CD4-positive, alpha-beta T cell treated with Interleukin-12 subunit alpha and Interleukin-12 subunit beta, for 1 hour (primary cell): ENCODE measurements at places on chromosomes 4 and X.

DNA sequence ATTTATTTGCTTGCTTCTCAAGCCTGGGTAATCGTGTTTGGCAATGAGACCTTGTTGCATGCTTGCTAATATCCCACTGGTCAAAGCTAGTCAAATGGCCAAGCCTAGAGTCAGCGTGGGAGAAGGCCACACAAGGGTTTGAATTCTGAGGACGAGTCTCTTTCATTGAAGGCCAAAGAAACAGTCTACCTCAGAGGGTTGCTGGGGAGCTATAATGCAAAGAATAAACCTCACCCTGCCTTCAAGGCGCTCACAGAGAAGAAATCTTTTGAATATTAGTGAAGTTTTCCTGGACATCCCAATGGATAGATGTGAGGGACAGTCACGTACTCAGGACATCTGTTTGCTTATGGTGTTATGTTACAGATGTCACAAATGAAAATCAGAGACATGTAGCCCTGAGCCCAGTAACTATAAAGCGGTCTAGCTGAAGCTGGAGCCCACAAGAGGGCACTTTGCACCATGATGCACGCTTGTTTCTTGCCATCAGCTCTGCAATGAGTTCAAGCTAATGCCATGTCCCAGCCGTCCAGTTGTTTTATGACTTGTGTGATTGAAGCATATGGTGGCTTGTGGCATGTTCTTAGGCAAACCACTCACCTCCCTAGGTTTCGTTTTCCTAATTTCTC lies 1.1 kb upstream of the TLR3 start:
- DNase-seq = peak; percentile 60

GRCh38 chrX:65392284-65392683 lies 142.3 kb downstream of the LAS1L start:
- DNase-seq = no peak

- DNase-seq = peak; percentile 27
Measured at GRCh38 chr4:1253831-1254230, 4.9 kb upstream of the CTBP1 start.

GRCh38 chrX:5791721-5792120 lies 436.9 kb downstream of the NLGN4X start:
- no peak for DNase-seq

- DNase-seq = no peak
Measured at GRCh38 chrX:76183289-76184049, 10.6 kb downstream of the PBDC1 start.

- DNase-seq = no peak
Measured at GRCh38 chr4:142663828-142664227, 182.3 kb downstream of the INPP4B start.

- DNase-seq = no peak
Measured at GRCh38 chr4:142169216-142169615, 532.8 kb downstream of the IL15 start.

DNA sequence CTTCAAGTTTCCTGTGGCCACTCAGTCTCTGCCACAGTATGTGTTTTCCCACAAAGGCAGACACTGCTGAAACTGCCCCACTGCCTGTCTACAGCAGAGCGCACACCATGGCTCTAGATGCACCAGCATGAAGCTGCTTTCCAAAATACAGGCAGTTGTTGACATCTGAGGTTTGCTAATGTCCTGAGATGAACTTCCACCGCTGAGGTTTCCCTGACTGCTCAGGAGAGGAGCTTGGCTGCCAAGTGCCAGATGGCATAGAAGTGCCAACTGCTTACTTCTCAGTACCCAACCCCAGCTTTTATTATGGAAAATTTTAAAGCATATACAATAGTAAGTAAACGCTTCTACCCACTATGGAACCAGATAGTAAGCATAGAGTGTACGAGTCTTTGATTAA lies 61.0 kb upstream of the EXOC1L start:
- no peak for DNase-seq

GRCh38 chrX:129403974-129404669 lies 119.2 kb downstream of the SMARCA1 start:
- no peak for DNase-seq

- no peak for DNase-seq
Measured at GRCh38 chr4:143021384-143021783, 163.3 kb upstream of the USP38 start.

GRCh38 chr4:16264798-16265197 lies 38.5 kb upstream of the TAPT1 start:
- peak; percentile 56 for DNase-seq

DNA sequence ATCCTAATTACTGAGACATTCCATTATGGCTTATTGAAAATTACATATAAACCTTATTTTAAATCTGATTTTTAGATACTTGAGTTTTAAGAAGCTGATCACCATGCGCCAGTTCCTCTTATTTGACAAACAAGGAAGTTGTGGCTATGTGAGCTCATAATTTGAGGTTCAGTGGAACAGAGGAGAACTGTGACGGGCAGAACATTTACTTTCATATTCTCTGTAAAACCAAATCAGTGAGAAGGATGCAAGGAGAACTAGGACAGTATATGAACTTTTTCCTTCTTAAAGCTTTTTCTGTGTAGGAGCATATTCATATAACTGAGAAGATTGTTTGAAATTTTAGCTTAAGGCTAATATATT lies 25.3 kb downstream of the STIM2 start:
- DNase-seq = peak; percentile 83

DNA sequence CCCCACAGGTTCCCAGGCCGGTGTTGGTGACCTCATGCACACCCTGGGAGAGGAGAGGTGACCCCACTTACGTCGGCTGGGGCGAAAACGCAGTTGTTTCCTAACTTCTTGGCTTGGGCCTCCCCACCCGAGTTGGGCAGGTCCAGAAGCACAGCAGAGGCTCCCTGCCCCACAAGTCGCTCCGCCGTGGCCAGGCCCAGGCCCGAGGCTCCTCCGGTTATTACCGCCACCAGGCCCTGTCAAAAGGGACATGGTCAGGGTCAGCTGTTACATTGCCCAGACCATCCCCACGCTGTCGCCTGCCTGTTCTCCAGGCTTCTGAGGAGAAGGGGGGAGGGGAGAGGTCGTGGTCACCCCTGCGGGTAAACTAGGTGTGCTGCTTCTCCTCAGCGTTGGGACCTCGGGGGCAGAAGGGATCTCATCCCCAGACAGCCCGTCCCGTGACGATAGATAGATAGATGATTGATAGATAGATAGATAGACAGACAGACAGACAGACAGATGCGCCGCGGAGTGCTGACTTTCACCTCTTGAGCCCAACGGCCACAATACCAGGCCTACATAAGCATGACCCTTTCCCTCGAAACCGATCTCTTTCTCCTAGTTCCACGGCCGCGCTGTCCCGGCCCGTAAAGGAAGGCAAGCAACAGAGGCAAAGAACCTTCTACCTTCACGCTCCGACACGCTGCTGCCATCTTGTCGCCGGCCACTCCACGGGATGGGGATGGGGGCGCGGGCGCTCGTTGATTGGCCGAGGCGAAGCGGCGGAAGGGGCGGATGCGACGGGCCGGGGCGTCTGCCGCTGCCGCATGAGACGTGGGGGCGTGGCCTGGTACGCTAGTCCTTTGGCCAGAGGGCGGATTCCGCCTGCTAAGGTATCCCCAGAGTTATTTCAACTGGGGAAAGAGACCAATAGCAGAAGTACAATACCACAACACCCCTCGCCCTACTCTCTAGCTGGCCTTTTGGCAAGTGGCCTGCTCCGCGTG lies at the start of gene HSD17B10:
Gene HSD17B10, minus strand, starts transcription at position 720 of the 989 bp plus-strand sequence. Its CDS starts 25 bp downstream, at position 695.
- DNase-seq = peak; percentile 87

GRCh38 chr4:85993641-85994040 lies 366.2 kb downstream of the MAPK10 start:
- no peak for DNase-seq

- DNase-seq = no peak
Measured at GRCh38 chrX:37470711-37471110, 100.8 kb upstream of the LANCL3 start.

- DNase-seq = no peak
Measured at GRCh38 chr4:48410812-48411211, 69.5 kb downstream of the SLAIN2 start.

DNA sequence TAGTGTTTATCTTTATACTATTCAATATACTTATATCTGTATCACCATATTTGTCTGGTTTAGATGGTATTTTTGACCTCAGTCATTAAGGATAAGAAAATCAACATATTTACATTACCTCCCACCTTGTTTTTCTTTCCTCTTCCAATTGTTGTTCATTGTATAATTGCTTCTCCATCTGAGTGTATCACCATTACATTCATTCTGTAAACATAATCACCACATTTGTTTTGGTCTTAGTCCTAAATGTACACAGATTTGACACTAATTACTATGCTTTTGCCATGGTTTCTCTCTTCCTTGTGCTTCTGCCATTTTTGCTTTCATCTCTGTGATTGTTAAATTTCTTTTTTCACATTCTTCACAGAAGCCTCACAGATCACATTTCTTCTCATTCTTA lies 12.7 kb downstream of the ARMCX6 start:
- DNase-seq = no peak

- no peak for DNase-seq
Measured at GRCh38 chrX:21487832-21488231, 113.6 kb downstream of the CNKSR2 start.

- DNase-seq = no peak
Measured at GRCh38 chr4:26015133-26015651, 101.2 kb downstream of the SMIM20 start.

- no peak for DNase-seq
Measured at GRCh38 chr4:68267433-68267944, 22.0 kb upstream of the TMPRSS11B start.

DNA sequence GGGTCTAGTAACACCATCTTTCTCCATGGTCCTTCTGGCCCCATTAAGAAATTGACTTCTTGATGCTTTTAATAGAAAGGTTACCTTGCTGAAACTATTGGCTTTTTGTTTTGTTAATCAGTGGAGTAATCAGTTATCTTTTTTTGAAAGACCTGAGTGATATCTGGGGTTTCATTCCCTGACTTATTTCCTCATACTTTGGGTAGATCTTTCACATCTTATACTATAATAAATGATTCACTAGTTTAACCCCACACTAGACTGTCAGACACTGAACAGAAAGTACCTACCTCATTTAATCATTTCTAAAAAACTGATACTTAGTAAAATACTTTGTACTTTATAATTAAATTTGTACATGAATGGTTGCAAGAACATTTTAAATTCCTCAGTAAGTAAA lies 1021.1 kb downstream of the STIM2 start:
- no peak for DNase-seq

- DNase-seq = no peak
Measured at GRCh38 chr4:182014164-182014563, 229.0 kb upstream of the TENM3 start.

GRCh38 chr4:173094739-173095421 lies 73.7 kb upstream of the GALNT7 start:
- DNase-seq = no peak

DNA sequence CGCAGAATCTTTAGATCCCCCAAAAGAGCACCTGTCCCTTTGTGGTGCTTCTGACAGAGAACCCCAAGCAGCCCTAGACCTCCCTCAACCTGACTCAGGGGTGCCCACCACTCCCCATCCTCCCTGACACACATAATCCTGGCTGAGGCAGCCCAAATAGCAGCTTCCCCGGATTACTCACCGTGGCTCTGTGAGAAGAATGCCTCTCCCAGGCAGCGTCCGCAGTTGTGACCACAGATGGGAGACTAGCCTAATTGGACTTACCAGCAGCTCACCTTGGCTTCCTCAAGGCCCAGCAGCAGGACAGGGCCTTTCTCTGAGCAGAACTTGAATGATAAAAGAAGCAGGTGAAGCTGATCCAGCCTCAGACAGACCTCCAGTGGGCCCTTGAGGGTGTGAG lies 10.3 kb upstream of the ODAPH start:
- DNase-seq = no peak

GRCh38 chrX:19579485-19579884 lies 64.2 kb upstream of the MAP3K15 start:
- DNase-seq = no peak

DNA sequence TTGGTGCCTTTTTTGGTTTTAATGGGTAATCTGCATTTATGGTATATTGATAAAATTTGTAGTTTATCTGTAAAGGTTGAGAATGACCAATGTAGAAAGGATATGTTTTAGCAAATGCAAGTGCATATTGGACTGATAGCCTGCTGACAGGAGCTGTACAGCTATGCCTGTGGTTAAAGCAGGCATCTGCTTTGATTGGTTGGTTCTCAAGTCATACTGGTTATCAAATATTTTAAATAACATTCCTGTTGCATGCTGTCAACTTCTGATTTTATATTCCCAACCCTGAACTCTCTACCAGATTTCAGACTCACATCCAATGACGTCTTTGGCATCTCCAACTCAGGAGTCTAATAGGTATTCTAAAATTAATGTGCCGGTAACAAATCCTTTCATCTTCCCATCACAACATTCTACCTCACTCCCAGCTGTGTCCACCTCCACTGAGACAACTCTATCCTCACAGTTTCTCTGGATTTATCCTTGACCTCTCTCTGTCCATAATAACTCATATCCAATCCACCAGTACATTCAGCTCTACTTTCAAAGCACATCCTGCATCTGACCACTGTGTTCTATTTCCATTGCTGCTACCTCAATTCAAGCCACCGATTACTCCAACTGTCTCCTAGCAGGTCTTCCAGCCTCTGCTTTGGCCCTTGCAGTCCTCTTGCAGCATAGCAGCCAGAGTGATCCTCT lies 125.7 kb downstream of the CAMK2D start:
- no peak for DNase-seq

DNA sequence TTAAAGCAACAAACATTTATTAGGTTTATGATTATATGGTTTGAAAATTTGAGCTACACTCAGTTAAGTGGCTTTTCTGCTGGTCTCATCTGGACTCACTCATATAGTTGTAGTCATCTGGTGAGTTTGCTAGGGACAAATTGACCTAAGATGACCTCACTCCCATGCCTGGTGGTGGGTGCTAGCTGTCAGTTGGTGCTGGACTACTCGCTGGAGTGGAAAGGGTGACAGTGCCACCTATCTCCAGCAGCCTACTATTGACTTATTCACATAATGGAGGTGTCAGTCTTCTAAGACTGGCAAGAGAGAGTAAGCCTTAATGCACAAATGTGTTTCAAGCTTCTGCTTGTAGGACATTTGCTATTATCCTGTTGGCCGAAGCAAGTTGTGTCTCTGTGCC lies 88.2 kb downstream of the TASL start:
- no peak for DNase-seq

DNA sequence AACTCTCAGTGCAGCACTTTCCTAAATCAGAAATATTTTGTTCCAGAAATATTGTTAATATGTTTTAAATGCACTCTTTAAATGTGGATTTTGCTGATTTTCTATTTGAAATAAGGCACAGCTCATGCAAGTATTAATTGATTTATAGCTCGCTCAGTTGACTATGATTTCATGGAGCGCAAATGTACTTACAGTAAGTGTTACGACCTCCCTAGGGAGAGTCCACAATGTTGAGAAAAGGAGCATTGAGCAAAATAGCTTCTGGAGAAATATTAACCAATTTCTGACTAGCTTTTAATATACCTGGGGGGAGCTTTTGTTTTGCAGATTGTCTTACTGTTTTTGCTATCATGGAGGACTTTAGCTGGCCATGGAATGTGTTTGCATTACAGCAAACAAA lies 1687.5 kb downstream of the STIM2 start:
- DNase-seq = no peak

GRCh38 chrX:71098302-71098701 lies 2.7 kb downstream of the FOXO4 start:
- peak; percentile 80 for DNase-seq
